Left renal pelvis (tissue), 4 donors: ENCODE measurements at places on chromosomes 7 and 10. TPM values are rescaled to one million over a fixed set of nuclear protein-coding genes. Genes with fewer than 3 reads are reported as not detected.

The HDAC9 gene
- polyA plus RNA-seq: 12.8 TPM

GRCh38 chr10:122060250-122060649, 71.3 kb downstream of the TACC2 start:
- DNase-seq: no peak

The GPR85 gene
- polyA plus RNA-seq: 1.7 TPM

The ANXA8L1 gene
- not detected for polyA plus RNA-seq

The ZNF800 gene
- polyA plus RNA-seq: 24.2 TPM

The MPP7 gene
- polyA plus RNA-seq: 2.3 TPM

The TRIM73 gene
- 2.5 TPM for polyA plus RNA-seq

DNA sequence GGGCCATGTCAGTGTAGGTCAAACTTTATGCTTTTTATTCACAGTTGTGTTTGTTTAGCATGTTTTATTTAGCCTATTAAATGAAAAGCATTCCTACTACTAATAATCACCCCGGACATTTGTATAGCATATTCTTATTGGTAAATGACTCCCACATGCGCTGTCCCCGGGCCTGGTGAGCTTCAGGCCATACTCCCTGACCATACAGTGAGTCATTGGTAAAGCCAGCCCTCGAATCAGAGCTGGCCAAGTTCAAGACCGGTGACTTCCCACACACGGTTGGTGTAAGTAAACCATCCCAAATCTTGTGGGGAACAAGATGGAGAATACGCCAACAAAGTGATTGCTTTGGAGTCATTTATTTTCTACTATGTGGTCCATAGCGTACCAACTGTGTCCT, 238.7 kb upstream of the TCF7L2 start:
- no peak for DNase-seq

The SYCE1 gene
- polyA plus RNA-seq: 0.62 TPM

DNA sequence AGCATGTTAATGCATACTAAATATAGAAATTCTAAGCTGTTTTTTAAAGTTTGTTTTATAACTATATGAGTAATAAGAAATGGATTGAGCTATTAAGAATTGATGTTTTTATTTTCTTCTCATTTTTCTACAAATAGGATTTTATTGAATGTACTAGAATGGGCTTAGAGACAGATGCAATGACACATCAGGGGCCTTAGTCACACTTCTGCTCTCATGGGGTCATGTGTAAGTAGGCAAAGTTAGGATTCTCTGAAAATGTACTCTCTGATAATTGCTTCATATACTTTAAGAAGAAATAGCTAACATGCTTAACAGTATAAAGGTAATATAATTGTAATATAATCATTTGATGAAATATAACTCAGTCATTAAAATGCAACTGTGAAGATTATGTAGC, 154.6 kb downstream of the ZNF438 start:
- no peak for DNase-seq

- DNase-seq: no peak
These were observed 113.8 kb upstream of the GLI3 start for GRCh38 chr7:42350801-42351200.

The NKX2-3 gene
- not detected for polyA plus RNA-seq

DNA sequence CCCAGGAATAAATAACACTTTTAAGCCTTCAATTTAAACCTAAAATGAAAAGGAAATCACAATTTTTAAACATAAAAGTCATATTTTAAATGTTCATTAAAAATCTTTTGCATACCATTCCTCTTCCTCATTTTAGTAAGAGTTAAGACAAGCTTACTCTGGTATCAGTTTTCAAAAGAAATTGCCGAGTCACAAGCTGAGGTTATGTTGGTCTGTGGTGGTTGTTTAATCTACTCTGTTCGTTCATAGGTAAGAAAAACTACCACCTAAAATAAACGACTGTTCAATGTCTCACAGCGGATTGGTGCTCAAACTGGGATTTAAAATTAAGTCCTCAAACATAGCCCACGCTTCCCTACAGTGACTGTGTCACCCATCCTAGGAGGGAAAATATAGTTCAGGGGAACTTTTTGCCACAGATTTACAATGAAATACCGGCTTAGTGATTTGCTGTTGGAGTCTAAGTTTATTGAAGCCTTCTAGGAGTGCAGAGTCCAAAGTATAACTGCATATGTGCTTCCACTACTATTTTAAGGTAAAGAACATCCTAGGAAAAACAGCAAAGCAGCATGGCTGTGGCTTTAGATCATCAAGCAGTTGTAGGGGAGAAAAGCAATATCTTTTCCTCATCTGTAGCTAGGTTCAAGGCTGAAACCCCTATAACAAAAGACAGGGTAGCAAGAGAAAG, 61.1 kb downstream of the GNAT3 start:
- no peak for DNase-seq

DNA sequence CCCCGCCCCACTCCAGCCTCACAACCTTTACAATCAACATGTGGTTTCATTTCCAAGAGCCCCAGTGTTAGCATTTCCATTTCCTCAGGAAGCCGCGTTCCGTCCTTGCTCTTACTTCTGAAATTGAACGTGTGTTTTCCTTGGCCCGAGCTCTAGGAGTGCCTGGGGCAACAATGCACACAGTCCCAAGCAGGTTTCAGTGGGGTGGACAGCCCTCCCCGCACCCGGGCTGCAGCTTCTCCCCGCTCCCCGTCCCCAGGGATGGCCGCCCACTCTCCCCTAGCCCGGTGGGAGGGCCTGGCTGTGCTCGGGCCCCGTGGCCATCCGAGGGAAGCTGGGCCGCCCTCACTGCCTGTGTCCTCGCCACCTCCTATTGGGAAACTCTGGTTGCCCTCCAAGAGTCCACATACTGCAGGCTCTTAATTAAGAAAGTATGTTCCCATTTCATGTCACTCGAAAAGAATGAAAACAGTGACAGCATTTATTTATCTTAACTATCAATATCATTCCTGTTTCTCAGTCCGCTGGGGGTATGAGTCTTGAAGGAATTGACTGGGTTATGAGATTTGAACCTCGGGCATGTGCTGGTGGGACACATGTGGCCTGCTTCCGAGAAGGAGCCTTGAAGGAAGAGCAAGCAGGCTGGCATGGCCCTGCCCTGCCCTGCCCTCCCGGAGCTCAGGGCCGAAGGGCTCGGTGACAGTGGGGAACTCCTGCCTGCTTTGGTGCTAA, 163.8 kb downstream of the GRK5 start:
- no peak for DNase-seq

DNA sequence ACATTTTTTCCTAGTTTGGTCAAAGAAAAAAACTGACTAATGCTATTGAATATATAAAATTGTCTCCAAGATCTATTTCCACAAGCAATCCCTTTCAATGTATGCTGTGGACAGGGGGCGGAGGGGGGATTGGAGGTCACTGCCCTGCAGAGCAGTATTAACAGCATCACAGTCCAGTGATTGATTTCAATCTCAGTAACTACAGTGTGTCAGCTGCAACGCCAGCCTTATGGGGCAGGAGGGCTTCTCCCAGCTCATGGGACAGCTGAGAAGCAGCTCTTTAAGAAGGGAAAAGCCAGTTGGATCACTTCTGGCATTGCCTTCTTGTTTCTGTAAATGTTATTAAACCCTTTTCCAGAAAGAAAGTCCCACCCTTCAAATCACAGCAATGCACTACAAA, 65.0 kb downstream of the RAPGEF5 start:
- DNase-seq: no peak

DNA sequence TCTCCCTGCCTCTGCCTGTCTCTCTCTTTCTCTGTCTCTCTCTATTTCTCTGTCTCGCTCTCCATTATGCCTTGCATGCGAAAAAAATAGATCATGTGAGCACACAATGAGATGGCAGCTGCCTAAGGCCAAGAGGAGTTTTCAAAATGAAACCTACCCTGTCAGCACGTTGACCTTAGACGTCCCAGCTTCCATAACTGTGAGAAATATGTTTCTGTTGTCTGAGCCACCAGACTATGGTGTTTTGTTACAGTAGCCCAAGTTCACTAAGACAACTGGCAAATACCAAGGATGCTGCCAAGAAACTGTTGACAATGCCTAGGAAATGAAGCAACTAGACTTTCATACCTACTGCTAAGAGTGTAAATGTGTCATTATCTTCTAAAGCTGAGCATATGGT, 70.6 kb upstream of the PLXDC2 start:
- no peak for DNase-seq

GRCh38 chr7:144818511-144818910, 17.3 kb downstream of the TPK1 start:
- DNase-seq: no peak

GRCh38 chr10:16648366-16648765, 126.7 kb upstream of the C1QL3 start:
- no peak for DNase-seq

DNA sequence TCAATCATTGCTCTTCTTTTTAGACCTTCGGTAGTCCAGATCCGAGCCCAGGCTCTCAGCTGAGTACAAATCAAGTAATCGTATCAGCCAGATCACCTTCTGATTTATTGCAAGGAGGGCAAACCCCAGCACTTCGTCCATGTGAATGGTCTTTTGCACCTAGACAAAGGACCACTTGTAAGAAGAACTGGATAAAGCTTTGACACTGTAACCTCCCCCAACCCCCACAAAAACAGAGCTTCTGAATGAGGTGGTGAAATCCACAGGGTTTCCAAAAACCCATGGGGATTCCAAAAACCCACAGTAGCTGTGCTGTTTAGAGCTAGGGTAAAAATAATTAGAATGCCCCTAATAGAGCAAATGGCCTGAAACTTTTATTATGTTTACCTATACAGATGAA, 148.8 kb upstream of the ODAD2 start:
- no peak for DNase-seq

DNA sequence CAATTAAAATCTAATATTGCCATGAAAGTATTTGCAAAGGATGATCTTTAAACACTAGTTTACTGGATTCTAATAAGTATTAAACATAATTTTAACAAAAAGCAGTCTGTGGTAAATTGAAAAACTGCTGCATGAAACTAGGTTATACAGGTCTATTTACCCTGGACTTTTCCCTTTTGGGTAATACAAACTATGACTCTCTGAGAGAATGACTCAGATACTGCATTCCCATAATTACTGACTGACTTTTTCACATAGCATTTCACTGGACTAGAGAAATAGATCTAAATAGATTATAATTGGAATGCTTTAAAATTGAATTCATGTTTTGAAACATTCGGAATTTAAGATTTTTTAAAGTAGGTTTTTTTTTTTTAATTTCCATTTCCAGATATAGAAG, 395.7 kb downstream of the THSD7A start:
- no peak for DNase-seq

The TWNK gene
- 15.1 TPM for polyA plus RNA-seq

The LAMB4 gene
- 2.8 TPM for polyA plus RNA-seq

DNA sequence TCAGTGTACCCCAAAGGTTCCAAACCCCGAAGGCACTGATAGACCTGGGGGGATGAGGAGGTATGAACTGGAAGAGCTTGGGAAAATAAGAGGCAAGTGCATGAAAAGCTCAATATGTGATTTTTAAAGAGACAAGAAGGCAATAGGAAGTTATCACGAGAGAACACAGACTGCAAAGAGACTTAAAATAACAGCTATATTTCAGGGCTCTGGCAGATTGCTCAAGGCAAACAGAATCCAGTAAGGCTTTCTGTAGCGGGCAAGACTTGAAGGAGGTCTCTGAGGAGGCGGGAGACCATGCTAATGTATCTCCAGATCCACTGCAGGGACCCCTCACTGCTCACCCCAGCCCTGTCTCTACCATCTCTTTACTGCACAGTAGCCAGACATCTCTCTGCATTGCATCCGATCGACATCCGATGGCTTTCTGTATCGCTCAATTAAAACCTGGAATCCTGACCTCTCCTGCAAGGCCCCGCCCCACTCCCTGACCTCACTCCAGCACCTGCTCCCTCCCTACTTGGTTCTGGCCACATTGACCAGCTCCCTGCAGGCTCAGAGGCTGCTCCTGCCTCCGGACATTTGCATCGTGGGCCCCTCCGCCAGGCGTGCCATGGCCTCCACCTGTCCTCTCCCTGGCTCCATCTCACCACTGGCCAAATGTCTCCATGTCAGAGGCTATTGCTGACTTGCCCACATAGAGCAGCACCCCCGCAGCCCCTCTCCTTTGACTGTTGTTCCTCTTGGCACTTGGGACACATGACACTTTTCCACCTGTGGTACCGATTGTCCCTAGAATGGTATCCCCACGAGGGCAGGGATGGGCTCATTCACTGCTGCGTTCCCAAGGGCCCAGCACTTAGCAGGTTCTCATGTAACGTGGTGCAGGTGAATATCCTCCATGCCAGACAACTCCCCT, 118.0 kb downstream of the PRKAG2 start:
- no peak for DNase-seq

The SBDS gene
- 97.3 TPM for polyA plus RNA-seq

The PPP2R2D gene
- 46.5 TPM for polyA plus RNA-seq

- no peak for DNase-seq
These were observed 170.4 kb downstream of the BMPER start for GRCh38 chr7:34075523-34076370.

The PRKCQ gene
- 12.8 TPM for polyA plus RNA-seq

- no peak for DNase-seq
These were observed 13.8 kb upstream of the PPIF start for GRCh38 chr10:79333513-79333912.
